ENCODE measurements at places on chromosomes 5 and 9.

DNA sequence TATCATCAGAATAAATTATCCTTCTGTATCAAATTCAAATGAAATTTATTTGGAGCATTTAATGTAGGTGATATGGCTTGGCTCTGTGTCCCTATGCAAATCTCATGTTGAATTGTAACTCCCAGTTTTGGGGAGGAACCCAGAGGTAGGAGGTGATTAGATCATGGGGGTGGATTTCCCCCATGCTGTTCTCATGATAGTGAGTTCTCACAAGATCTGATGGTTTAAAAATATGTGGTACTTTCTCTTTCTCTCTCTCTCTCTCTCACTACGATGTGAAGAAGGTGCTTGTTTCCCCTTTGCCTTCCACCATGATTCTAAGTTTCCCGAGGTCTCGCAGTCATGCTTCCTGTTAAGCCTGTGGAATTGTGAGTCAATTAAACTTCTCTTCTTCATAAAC lies 678.4 kb upstream of the RGMB start:
- DNase-seq, result no peak

- no peak for DNase-seq
These were observed 45.9 kb downstream of the COL23A1 start for GRCh38 chr5:178544166-178544834.

- no peak for DNase-seq
These were observed 15.3 kb upstream of the RPL26L1 start for GRCh38 chr5:172943906-172944305.

- DNase-seq, result no peak
These were observed 84.9 kb upstream of the BASP1 start for GRCh38 chr5:17132444-17133083.

- no peak for DNase-seq
These were observed 358.1 kb upstream of the PIK3R1 start for GRCh38 chr5:67857502-67857901.

- no peak for DNase-seq
These were observed 837.1 kb upstream of the C9orf72 start for GRCh38 chr9:28410411-28410810.

DNA sequence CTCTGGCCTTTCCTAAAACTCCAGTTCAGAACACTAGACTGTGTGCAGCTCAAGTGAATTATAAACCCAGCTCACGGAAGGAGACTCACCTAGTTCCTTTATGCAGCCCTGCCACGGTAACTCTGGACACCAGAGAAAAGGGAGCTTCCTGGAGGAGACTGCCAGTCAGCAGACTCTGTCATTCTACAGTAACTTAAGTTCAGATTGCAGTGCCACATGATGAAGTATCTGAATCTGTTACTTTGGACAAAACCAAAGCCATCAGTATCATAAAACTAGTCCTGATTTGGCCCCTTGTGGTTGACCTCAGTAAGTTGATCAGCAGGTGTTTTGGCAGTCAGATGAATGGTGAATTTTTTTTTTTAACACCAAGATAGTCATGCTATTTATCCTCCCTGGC lies 2.7 kb downstream of the MTRR start:
- no peak for DNase-seq

- DNase-seq, result no peak
These were observed 39.2 kb downstream of the NADK2 start for GRCh38 chr5:36202521-36202961.

DNA sequence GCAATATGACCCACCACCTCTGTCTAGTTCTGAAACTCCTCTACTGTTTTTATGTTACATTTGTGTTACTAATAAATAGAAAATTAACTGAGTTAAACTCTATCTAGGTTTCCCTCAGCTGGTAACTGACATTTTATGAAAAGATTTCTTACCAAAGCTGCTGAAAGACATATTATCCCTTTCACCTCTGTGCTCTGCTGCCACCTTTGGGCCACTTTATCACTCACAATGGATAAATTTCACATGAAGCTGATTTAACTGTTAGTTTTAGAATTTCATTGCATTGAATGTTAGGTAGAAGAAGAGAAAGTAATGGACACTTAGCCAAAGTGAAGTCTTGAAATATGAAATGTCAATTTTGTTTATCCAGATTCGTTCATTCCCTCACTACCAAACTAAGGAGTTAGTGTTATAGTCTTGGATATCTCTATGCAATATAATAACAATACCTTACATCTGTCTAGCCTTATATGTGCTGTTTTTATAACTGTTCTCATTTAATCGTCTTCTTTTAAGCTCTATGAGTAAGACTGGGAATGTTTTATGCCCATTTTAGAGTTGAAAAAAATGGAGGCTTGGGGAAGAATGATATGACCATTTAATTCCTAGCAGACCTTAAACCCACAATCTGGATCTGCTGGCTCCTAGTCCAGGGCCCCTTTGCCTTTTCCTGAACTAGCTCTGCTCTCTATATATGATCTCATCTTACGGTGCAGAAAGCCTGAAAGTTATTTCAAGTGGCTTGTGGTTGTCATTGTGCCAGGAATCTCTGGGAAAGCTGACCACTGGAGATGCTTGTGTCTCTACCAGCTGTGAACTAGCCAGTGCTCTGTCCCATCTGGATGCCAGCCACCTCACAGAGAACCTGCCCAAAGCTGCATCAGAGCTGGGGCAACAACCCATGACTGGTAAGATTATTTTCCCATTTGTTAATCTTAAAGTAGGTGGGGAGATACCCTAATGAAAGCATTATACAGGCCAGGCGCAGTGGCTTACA lies 97.1 kb downstream of the GOLPH3 start:
- DNase-seq, result peak; percentile 58

DNA sequence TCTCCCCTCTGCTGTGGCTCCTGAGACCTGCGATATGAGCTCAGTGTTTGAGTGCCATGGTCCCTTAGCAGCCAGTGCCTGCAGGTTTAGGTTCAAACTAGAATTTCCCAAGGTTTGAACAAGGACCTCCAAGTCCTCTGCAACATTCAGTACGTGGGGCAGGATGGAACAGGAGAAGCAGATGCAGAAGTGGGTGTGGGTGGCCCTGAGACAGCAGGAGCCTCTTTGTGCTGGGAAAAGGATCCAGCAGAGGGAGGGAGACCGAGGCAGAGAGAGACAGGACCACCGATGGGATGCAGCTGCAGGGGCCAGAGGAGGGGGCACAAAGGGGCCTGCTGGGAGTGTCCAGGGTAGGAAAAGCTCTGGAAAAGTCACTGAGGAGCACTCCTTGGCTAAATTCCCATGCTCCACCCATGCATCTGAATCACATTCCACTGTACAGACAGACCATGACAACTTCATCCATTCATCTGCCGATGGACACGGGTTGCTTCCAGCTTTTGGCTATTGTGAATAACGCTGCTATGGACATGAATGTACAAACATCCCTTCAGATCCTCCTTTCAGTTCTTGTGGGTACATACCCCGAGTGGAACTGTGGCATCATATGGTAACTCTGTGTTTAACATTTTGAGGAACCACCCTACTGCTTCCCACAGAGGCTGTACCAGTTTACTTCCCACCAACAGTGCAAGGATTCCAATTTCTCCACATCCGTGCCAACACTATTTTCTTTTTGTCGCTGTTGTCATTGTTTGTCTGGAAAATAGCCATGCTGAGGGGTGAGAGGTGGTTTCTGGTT lies 26.7 kb upstream of the SUSD3 start:
- DNase-seq, result no peak

- DNase-seq, result no peak
These were observed 499 bp upstream of the TMEM232 start for GRCh38 chr5:110727025-110727314.

GRCh38 chr5:56078278-56079156 lies 83.8 kb upstream of the IL6ST start:
- DNase-seq, result no peak

DNA sequence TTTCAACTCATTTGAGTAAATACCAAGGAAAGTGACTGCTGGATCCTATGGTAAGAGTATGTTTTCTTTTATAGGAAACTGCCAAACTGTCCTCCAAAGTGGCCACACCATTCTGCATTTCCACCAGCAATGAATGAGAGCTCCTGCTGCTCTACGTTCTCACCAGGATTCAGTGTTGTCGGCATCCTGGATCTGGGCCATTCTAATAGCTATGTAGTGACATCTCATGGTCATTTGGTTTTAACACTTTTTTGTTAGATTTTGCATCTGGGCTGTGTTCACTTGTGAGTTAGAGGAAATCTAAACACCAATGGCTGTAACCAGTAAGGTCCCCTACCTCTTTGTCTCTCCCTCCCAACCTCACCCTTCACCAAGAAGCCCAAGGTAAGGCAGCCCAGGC lies 115.9 kb downstream of the ATPSCKMT start:
- no peak for DNase-seq

- no peak for DNase-seq
These were observed 71.1 kb upstream of the SLC44A1 start for GRCh38 chr9:105173306-105173705.

GRCh38 chr5:151250346-151251000 lies 2.5 kb upstream of the GM2A start:
- DNase-seq, result no peak

DNA sequence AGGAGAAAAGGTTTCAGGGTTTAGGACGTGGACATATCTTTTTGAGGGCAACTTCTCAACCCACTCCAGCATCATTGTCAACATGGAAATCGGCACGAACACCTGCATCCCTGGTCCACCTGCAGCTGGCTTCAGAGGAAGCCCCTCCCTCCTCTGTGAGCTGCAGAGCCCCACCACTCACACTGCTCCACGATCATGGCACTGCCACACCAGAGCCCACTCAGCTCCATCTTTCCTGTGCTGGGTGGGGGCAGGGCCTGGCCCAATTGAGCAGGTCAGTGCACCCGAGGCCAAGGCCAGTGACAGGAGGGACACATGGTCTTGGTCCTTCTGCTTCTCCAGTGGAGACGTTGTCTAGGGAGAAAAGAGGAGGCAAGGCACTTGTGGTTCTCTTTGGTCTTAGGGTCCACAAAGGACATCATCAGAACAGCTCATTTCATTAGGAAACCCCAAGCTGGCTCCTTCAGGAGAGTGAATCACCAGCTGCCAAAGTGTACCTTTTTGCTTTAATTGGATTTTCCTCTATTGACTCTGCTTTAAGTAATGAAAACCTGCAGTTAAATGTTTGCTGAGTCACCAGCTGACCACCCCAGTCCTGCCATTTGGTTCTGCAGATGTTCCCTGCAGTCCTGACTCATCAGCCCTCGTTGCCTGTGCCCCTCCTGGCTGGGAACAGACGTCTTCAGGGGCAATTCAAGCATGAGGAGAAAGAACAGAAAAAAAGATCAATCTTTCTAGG lies 56.2 kb downstream of the UBE2QL1 start:
- DNase-seq, result no peak
